Stimulated activated CD8-positive, alpha-beta memory T cell treated with anti-CD3 and anti-CD28 coated beads, Interleukin-15, amount 100 ng/mL, for 1 hour (primary cell): ENCODE measurements at places on chromosomes 5 and 9.

DNA sequence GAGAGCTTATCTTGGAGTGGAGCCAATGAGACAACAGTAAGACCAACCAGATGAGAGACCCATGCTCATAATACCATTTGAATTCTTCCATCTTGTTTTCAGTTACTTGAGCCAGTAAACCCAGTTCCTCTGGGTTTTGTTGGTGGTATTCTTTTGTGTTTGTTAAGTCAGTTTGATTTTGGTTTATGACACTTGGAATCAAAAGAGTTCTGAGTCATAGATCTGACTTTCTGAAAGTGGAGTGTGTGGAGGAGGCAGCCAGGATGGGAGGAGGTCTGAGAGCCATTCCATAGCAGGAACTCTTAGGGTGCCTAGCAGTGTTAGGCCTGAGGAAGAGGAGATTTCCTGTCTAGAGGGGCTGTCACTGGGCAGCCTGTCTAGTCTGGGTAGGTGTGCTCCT lies 24.6 kb upstream of the PANK3 start:
- DNase-seq, result no peak

GRCh38 chr5:77180167-77181081 lies 30.1 kb upstream of the PDE8B start:
- no peak for DNase-seq

DNA sequence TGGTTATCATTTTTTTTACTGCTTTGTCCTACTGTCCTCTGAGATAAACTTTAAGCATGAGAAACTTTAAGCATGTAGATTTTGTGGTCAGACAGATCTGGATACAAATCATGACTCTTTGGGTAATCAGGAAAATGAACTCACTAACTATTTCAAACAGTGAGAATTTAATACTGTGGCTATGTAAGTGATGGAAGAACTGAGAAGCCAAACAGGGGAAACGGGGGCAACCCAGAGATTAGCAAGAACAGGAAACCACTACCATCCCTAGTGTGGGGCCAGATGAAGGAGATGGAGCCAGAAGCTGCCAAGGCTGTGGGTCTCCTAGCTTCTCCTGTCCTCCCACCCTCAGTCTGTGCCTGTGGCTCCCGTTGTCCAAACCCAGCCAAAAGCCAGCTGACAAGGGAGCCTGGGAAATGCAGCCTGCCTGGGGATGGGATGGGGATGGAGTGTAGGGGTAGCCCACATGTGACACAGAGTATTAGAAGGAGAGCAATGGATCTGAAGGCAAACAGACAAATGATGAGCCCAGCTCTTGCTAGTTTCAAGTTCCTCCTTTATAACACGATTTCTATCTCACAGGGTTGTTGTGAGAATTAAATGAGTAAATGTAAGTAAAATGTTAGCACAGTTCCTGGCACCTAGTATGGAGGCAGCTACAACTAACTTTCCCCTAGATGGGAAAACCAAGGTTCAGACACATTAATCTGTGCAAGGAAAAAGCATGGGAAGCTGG lies 27.7 kb upstream of the CDC23 start:
- no peak for DNase-seq

DNA sequence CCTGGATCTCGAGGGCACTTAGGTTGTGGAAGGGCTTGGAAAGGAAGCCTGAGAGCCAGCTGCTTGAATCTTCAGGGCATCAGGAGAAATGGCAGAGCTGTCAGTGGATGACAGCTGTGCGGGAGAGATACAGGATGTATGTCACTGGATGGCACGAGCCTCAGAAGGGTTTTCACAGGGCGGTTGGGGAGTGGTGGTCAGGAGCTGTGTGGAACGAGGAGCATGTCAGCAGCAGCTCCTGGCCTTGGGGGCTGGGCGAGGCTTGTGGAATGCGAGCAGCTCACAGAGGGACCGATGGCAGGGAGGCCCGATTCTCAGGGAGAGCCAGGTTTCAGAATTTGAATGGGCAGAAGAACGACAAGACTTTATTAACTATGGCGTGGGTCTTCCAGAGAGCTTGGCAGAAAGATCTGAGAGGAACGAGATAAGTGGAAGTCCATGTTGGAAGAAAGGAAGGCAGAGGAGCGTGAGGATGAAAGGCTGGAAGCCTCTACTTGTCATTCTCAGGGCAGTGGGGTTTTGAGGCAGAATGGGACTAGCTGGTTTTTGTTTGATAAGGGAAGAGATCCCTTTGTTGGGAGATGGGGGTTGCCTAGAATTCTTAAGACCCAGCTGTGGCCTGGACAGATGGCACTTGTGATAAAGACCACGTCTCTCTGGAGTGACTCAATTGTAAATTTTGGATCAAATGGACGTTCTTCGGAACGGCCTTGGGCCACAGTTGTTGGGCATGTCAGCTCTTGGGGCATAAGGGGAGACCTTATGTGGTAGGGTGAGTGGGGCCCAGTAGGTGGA lies 60.3 kb downstream of the SNX30 start:
- no peak for DNase-seq

DNA sequence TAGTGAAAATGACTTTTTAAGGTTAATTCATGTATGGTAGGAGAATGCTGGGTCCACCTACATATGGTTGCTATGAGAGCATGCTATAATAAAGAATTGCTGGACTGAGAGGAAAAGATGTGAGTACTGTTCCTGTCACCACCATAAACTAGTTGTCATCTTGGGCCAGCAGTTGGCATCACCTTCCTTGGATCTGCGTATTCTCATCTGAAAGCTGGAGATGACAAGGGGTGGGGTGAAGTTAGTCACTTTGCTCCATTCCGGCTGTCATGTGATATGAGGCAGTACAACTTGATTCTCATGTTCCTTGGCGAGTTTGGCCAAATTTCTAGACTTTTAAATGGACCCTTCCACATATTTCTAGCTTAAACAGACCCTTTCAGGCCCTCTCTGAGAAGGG lies 33.3 kb downstream of the PIP5K1B start:
- DNase-seq, result no peak

- no peak for DNase-seq
Observed at GRCh38 chr5:109690242-109690974, 681 bp downstream of the MAN2A1 start.

DNA sequence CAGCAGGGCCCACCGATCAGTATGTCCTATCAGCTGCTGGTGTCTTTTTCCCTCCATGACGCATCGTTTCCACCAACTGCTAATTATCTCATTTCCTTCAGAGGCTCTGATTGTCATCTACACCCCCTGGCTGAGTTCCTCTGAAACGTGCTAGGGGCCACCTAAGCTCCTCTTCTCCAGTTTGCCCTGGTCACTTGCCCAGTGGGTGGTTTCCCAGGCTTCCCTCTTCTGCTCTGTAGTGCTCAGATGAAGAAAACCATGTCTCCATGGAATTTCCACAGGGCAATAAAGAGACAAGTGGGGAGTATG lies 65.3 kb downstream of the TSTD2 start:
- DNase-seq, result no peak
